Fibroblast of the aortic adventitia (primary cell): ENCODE measurements at places on chromosomes 1 and 21. TPM values are rescaled to one million over a fixed set of nuclear protein-coding genes. Genes with fewer than 3 reads are reported as not detected.

The AGMAT gene
- 0.16 and 1.4 TPM in 2 replicates for total RNA-seq

The ESPN gene
- not detected in 2 replicates for total RNA-seq

The AMPD1 gene
- not detected in 2 replicates for total RNA-seq

The KIAA1614 gene
- total RNA-seq: 9.7 and 10.6 TPM in 2 replicates

The FAM167B gene
- 1.4 and 2.1 TPM in 2 replicates for total RNA-seq

The CD247 gene
- total RNA-seq: 0.16 and 0.18 TPM in 2 replicates

The ALDH4A1 gene
- total RNA-seq: 7.8 and 9.5 TPM in 2 replicates

The CORT gene
- 0.36 TPM in 1 of 2 replicates, not detected in the other for total RNA-seq

The CD5L gene
- not detected in 2 replicates for total RNA-seq

The IL20 gene
- not detected in 2 replicates for total RNA-seq

The RNU1-4 gene
- total RNA-seq: under 0.01 and 2,882 TPM in 2 replicates

The ANP32E gene
- total RNA-seq: 35.1 and 52.1 TPM in 2 replicates

The MAPKAPK2 gene
- 18.5 and 31.0 TPM in 2 replicates for total RNA-seq

The DYRK3 gene
- total RNA-seq: 19.7 and 27.7 TPM in 2 replicates

The FCRL5 gene
- not detected in 2 replicates for total RNA-seq

The MIXL1 gene
- not detected in 2 replicates for total RNA-seq

The NHLH1 gene
- total RNA-seq: not detected in 2 replicates

The CACNA1E gene
- total RNA-seq: not detected in 2 replicates

The TTC34 gene
- total RNA-seq: 0.27 and 0.41 TPM in 2 replicates

The SLC45A1 gene
- 2.0 TPM in 2 replicates for total RNA-seq

The BARHL2 gene
- not detected in 2 replicates for total RNA-seq

The EFCAB7 gene
- total RNA-seq: 12.1 and 15.7 TPM in 2 replicates
